ENCODE measurements at places on chromosomes 11 and 22. TPM values are rescaled to one million over a fixed set of nuclear protein-coding genes. Genes with fewer than 3 reads are reported as not detected.

DNA sequence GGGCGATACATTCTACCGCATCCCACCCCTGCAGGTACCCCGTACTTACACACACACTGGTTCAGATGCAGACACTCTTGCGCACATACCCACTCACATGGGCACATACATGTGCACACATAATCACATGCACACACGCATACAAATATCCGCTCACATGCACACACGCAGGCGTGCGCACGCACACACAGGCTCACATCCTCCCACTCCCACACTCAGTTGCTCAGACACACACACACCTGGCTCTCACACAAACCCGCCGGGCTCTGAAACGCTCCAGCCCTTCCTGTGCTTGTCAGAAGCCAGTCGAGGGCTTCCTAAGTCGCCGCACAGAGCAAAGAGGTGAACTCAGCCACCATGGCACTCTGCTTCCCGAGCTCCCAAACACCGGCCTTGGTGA, 164.5 kb downstream of the CRYBB2 start:
- no peak for ATAC-seq

DNA sequence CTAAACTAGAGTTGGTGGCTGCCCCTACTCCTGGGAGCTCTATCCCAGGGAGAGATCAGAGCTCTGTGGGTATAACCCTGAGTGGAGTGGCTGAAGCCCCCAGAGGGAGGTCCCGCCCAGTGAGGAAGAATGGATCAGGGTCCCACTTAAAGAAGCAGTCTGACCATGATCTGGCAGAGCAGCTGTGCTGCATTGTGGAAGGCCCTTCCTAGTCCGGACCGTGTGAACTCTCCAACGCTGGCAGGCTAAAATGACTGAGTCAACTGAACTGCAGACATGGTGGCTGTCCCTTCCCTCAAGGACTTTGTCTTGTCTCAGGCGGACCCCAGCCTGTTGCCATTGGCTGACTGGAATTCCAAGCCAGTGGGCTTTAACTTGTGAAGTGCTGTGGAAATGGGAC, 494.2 kb downstream of the FAM181B start:
- ATAC-seq: no peak

Gene RTN4R
- 2.6 TPM for total RNA-seq

DNA sequence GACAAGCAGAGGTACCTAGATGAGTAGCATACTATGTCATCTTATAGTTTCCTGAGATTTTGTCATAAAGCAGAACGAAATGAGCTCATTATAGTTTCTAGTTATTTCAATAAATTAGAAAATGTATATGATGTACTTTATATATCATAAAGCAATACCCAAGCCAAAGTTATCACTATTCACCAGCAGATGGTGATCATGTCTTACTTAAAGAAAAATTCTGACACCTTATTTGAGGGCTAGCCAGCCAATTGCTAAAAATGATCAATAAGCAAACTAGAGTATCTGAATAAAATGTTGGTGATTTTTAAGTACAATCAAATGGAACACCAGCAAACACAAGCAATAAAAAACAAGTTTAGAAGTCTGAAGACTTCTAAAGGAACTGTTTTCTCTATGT, 44.1 kb downstream of the RSF1 start:
- ATAC-seq: peak; percentile 14

Gene TSSC4
- 19.7 TPM for total RNA-seq

DNA sequence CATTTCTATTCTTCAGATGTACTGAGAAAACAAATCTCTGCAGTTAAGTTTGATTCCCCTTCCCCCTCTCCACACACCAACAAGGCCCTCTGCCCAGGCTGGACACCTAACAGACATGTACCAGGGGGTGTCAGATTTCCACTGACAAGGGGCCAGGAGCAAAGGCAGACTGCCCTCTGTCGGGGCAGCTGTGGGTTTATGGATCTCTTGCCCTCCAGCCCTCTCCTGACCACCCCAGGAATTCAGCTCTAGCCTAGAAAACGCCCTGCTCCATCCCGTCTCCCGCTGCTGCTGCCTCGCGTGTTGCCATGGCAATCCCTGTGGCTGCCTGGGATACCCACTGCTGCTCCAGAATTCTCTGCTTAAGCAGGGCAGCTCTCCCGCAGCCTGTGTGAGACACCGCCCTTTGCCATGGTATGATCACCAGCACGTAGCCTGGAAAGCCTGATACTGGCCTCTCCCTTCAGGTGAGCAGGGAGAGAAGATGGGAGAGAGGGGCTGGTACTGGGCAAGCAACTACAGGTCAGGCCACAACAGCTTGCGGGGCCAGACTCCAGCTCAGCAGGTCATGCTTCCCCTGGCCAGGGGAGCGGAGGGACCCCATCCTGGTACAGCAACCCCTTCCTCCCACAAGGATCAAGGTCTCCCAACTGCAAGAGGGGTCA, 41.6 kb downstream of the BUD13 start:
- ATAC-seq: no peak

DNA sequence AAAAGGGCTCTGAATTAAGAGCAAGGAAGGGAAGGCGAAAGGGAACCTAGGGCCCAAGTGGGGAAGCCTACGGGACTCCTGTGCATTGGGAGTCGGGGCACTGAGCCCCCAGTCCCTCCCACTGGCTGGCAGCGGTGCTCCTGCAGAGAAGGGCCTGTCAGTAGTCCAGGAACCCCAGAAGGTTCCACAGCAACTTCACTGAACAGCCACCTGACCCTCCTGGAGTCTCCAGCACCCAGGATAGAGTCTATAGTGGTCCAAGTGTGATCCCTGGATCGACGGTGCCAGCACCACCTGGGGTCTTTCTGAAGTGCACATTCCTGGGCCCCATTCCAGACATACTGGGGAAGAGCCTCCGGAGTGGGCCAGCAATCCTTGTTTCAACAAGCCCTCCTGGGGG, 100.0 kb upstream of the B3GAT1 start:
- no peak for ATAC-seq

Gene TRPC6
- not detected for total RNA-seq

- no peak for ATAC-seq
Measured at GRCh38 chr11:109960831-109961230, 132.4 kb upstream of the ZC3H12C start.

- ATAC-seq: no peak
Measured at GRCh38 chr22:46657996-46658947, 38.1 kb downstream of the GRAMD4 start.

Gene MS4A7
- total RNA-seq: not detected

Gene MS4A12
- total RNA-seq: not detected

Gene GAL3ST3
- total RNA-seq: not detected

GRCh38 chr11:1560002-1560648, 11.9 kb downstream of the DUSP8 start:
- ATAC-seq: no peak

DNA sequence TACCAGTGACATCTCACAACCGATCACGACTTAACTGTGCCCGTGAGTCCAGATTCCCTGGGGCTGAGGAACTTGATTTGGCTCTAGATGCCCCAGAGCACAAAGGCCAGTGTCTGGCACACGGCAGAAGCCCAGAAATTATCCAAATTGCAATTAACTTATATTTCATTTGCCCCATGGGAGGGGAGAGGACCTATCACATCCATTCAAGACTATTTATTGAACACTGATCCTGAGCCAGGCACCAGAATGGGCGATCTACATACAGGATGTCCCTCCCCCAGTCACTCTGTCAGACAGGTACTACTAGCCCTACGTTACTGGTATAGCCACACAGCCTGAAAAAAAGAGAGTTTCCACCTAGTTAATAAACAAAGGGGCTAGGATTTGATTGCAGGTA, 5.1 kb downstream of the DNAL4 start:
- no peak for ATAC-seq

- ATAC-seq: no peak
Measured at GRCh38 chr11:85310479-85310878, 316.7 kb downstream of the DLG2 start.

DNA sequence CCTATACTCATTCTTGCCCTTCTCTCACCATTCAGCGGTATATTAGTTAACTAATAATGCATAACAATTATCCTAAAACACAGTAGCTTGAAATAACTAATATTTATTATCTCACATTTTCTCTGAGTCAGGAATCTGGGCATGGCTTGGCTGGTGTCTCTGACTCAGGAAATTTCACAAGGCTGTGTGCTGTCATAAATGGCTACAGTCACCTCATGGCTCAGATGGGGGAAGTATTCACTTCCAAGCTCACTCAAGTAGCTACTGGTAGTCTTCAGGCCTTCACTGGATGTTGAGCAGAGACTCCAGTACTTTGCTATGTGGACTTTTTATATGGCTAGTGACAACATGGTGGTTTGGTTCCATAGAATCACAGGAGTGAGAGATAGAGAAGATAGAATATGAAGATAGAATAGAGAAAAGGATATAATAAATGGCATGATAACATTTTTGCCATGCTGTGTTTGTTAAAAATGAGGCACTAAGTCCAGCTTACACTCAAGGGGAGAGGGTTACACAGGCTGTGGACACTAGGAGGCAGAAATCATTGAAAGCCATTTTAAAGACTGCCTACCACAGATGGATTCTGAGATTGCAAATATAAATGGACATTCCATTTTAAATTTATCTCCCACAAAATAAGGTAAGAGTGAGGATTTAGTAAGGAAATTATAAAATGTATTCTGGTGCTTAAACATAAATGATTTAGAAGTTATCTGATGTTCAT, 997.8 kb upstream of the CHORDC1 start:
- no peak for ATAC-seq

- no peak for ATAC-seq
Measured at GRCh38 chr11:130426837-130427341, 1.5 kb downstream of the ADAMTS8 start.

DNA sequence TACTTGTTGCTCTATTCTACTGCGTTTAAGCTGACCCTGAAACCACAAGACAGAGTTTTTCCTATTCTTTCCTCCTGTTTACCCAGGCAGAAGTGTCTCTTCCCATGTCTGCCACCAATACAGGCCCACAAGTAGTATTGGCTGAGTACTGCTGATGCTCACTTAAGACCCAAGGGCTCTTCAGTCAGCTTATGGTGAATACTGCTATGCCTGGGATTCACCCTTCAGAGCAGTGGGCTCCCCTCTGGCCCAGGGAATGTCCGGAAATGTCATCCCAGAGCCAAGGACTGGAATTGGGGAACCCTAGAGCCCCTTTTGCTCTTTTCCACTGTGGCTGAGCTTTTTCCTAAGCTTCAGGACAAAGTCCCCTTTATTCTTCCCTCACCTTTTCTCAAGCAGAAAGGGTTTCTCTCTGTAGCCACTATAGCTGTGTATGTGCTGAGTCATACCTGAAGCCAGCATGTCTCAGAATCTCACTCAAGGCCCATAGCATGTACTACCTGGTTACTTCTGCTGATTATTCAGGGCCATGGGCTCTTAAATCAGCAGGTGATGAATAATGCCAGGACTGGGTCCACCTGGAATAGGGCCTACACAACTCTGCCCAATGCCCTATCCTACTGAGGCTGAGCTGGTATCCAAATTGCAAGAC, 745.8 kb upstream of the ANO5 start:
- no peak for ATAC-seq

GRCh38 chr22:37234736-37235711, 9.0 kb downstream of the RAC2 start:
- no peak for ATAC-seq

DNA sequence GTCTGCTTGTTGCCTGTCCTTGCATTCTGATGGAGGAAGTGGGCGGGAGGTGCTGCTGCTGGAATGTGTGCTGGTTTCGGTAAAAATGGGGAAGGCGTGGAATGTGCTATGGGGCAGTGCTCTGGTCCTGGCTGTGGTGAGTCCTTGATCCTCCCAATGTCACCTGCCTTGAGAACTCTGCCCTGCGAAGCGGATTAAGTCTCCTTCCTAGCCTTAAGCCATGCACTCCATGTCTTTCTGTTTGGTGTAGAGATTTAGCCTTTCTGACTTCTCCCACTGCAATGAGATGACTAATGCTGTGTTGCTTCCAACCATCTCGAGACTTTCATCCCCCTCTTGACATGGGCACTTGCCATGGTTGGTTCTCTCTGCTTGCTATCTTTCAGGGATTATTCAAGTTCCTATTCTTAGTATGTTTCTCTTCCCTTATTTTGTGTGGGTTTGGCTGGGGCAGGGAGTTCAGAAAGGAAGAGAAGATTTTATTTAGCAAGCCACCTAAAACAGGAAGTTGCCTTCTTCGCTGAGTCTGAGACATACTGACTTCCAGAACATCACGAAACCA, 687.9 kb downstream of the NTM start:
- no peak for ATAC-seq

GRCh38 chr11:71144736-71145135, 107.6 kb downstream of the SHANK2 start:
- ATAC-seq: no peak

Gene ROM1
- 3.0 TPM for total RNA-seq

DNA sequence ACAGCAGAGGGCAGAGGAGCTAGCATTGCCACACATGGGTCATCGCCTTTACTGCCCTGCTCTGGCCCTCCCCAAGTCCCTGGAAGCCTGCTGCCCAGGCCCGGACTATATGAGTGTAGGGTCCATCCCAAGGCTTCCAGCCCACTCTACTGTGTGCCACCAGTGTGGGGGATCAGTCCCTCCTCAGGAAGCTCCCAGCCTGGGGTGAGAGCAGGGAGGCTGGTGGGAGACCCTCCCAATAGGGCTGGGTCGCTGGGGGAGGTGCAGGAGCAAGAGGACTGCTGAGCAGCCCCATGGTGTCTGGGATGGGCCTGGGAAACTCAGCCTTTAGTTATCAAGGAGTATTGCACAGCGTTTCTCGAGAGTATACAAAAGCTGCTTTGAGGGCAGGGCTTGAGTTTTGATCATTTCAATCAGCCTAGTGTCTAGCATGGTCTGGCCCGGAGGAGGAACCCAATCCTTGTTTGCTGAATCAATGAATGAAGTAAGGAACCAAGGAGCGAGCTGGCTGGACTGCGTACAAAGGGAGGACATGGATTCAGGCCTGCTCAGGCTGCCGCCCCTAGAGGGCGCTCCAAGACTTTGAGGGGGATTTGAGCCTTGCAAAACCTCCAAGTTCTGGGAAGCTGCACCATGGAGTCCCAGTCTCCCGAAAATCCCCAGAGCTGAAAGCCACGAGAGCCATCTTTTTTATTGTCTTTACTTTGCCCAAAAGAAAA, 89.0 kb upstream of the PARVA start:
- ATAC-seq: peak; percentile 32

DNA sequence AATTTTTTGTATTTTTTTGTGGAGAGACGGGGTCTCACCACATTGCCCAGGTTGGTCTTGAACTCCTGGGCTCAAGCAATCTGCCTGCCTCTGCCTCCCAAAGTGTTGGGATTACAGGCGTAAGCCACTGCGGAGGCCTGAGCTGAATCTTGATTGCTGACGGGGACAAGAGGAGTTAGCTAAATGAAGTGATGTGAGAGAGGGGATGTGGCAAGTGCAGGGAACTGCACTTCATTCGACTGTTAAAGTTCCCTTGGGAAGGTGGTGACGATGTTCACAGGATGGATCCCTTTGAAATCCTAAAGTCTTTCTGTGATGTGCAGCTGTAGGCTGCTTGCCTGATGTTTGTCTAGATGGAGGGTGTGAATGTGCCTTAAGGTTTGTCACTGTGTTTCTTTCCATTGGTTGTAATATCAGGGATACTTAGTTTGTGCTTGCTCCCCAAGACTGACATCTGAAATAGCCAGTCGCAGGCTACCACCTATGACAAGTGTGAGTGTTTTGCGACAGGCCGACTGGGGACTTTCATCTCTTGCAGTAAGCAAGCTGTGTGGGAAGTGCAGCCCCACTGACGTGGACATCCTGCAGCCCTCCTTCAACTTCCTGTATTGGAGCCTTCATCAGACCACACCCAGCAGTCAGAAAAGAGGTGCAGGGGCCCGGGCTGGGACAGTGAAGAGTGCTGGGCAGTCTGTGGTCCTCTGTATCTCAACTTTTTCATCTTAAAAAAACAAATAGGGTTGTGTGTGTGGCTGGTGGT, 19.6 kb upstream of the CCDC134 start:
- ATAC-seq: peak; percentile 97

All from activated T-helper 17 cell treated with anti-CD3 and anti-CD28 coated beads, Interleukin-2, amount 50 U/mL, for 72 hours (primary cell).